Brain pericyte (primary cell): ENCODE measurements at places on chromosomes 6 and 20.

GRCh38 chr6:10400330-10400729, 14.5 kb downstream of the TFAP2A start:
- DNase-seq: no peak

- peak; percentile 10 for DNase-seq
Measured at GRCh38 chr6:68313911-68314310, 321.2 kb upstream of the ADGRB3 start.

DNA sequence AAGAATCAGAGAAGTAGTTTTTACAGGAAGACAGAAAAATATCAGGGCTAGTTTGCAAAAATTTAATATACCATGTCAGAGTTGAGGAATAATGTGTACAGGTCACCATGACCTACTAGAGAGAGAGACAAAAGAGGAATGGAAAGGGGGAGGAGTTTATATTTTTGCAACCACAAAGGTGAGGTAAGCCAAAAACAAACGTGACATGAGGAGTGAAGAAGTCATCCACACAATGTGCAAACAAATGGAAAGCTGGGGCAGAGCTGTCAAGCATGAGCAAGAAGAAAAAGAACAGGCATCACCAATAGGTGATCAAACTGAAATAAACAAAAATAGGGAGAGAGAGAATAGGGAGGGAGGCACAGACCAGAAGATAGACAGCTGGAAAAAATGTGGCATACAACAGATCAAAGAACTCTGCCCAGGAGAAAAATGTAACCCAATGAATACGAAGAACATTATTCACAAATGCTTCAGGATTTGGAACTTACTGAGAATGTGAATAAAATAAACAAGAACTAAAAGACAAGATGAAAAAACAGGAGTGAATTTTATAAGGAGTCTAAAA, 15.5 kb downstream of the RARS2 start:
- DNase-seq: no peak

GRCh38 chr6:170005665-170006064, 254.2 kb downstream of the ERMARD start:
- DNase-seq: no peak

DNA sequence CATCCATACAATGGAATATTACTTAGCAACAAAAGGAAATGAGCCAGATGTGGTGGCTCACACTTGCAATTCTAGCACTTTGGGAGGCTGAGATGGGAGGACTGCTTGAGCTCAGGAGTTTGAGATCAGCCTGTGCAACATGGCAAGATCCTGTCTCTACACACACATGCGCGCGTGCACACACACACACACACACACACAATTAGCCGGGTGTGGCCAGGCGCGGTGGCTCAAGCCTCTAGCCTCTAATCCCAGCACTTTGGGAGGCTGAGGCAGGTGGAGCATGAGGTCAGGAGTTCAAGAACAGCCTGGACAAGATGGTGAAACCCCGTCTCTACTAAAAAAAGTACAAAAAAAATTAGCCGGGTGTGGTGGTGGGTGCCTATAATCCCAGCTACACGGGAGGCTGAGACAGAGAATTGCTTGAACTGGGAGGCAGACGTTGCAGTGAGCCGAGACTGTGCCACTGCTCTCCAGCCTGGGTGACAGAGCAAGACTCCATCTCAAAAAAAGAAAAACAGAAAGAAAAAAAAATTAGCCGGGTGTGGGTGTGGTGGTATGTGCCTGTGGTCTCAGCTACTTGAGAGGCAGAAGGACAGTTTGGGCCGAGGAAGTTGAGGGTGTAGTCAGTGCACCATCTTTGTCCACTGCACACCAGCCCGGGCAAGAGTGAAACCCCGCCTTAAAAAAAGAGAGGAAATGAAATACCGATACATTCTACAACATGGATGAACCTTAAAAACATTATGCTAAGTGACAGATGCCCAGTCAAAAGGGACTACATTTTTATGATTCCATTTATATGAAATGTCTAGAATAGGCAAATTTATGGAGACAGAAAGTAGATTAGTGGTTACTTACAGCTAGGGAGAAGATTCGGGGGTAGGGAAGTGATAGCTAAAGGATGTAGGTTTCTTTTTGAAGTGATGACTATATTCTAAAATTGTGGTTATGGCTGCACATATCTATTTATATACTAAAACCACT, 52.5 kb downstream of the RBL1 start:
- no peak for DNase-seq

DNA sequence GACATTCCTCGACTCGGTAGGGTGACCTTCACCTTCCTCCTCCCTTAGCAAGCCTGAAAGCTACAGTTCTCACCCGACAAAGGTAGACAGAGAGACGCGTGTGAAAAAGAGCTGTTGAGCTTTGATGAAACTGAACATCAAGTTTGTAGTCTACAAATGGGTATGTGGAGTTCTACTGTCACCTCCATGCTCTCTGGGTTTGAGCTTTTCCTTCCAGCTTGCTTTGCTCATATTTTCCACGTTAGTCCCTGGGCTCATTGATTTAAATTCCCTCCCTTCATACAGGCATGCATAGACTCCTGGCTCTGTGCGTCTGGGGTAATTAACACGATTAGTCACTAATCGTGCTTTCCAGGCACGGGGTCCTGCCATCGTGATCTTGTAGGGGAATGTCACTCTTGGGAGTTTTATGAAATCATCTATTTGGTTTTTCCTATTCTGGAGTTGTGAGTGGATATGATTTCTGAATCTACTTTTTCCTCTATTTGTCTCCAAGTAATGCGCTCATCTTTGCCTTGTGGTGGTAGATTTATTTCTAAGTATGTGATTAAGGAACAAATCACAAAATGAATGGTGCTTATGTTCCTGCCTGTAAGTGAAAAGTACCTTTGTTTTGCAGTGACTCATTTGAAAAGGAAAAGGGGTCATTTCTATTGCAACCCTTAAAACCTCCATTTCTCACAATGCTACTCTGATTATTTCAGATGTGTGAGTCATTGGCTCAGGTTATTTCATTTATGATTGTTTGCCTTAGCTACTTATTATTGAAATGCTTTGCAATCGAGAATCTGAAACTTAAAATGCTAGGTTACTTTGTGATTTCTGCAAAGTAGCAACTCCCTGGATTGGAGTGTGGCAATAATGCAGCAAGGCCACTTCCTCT, 154.6 kb downstream of the ZDHHC14 start:
- DNase-seq: no peak

DNA sequence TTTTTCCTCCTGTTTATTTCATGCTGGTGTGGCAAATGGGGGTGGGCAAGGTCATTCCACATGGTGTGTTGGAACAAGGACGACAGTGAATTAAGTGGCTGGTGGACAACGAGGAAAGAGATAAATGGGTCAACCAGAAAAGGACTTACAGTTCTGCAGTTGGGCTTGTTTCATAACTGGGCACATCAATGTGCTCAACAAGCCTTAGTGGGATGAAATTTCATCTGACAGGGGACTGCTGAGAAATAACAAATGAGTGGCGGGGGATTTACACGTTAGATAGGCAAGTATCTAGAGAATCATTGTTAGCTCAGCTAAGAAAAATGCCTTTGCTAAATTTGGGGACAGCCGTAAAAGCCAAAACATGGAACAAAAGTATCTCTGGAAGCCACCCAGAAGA, 163.6 kb downstream of the NRN1 start:
- no peak for DNase-seq

GRCh38 chr6:170135461-170135820, 155.4 kb downstream of the DLL1 start:
- DNase-seq: no peak

DNA sequence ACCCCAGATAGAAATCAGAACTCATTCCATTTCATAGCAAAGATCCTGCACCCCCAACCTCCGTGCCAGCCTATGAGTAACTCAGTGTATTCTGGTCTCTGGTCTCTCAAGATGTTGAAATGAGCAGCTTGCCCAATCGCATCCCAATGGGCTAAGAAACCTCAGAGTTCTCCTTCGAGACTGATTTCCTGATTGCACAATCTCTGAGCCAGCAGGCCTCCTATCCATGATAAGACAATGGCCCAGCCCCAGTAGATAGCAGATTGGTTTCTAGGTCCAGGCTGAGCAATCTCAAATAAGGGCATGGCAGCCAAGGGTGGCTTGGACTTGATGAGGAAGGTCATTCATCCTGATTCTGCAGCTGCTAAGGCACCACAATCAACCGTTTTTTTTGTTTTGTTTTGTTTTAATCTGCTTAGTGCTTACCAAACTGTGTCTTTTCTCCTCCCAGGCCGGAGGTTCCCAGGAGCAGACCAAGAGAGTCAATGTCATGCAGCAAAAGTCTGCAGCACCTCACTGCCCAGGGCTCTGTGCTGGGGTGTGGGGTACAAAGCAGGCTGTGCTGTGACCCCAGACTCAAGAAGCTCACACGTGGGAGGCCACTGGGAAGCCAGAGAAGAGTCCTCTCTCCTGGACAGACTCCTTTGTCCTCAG, 125.1 kb upstream of the NXT1 start:
- DNase-seq: no peak

DNA sequence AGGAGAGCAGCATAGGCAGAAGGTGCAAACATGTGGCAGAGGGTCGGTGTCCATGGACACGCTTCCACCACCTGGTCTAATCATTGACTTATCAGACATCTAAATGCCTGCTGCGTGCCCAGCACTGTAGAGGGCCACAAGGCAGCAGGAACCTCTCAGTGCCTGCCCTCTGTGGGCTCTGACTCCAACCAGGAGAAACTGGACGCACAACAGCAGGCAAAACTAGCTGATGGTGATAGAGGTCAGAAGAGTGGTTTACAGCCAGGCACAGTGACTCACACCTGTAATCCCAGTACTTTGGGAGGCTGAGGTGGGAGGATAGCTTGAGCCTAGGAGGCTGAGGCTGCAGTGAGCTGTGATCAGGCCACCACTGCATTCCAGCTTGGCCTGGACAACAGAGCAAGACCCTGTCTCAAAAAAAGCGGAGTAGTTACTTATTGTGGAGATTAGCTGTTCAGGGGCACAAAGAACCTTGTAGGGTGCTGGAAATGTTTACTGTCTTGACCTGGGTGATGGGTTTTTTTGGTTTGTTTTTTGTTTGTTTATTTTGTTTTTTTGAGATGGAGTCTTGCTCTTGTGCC, 46.5 kb downstream of the PPARD start:
- no peak for DNase-seq

GRCh38 chr20:40843251-40843650, 154.2 kb upstream of the MAFB start:
- no peak for DNase-seq

GRCh38 chr6:139457476-139457875, 83.0 kb upstream of the CITED2 start:
- no peak for DNase-seq
